ENCODE measurements at places on chromosomes 7 and 10. TPM values are rescaled to one million over a fixed set of nuclear protein-coding genes. Genes with fewer than 3 reads are reported as not detected.

CDHR3 gene
- 38.2 TPM for total RNA-seq

ZNF716 gene
- total RNA-seq = not detected

BLNK gene
- 0.35 TPM for total RNA-seq

NAT16 gene
- total RNA-seq = not detected

PRPS1L1 gene
- total RNA-seq = not detected

ZNF117 gene
- 2.4 TPM for total RNA-seq

CALML5 gene
- not detected for total RNA-seq

PSD gene
- total RNA-seq = 2.9 TPM

C10orf71 gene
- total RNA-seq = not detected

RGR gene
- total RNA-seq = not detected

ECHS1 gene
- total RNA-seq = 16.9 TPM

ANKRD22 gene
- not detected for total RNA-seq

PTPRN2 gene
- 1.6 TPM for total RNA-seq

NME8 gene
- not detected for total RNA-seq

NXPH1 gene
- not detected for total RNA-seq

SPDYE2B gene
- total RNA-seq = not detected

CALY gene
- 1.8 TPM for total RNA-seq

SEMA3A gene
- total RNA-seq = not detected

ITGB8 gene
- 2.1 TPM for total RNA-seq

WDR86 gene
- total RNA-seq = 4.8 TPM
